Effector memory CD8-positive, alpha-beta T cell (primary cell): ENCODE measurements at places on chromosomes 2 and 18.

- no peak for DNase-seq
Measured at GRCh38 chr2:22893761-22894517, 491.0 kb upstream of the KLHL29 start.

GRCh38 chr2:227570615-227571014 is 28.1 kb upstream of the SCYGR2 start:
- no peak for DNase-seq

- no peak for DNase-seq
Measured at GRCh38 chr18:27411911-27412310, 226.8 kb upstream of the CHST9 start.

- no peak for DNase-seq
Measured at GRCh38 chr18:39380186-39380725, 1814.7 kb upstream of the CELF4 start.

DNA sequence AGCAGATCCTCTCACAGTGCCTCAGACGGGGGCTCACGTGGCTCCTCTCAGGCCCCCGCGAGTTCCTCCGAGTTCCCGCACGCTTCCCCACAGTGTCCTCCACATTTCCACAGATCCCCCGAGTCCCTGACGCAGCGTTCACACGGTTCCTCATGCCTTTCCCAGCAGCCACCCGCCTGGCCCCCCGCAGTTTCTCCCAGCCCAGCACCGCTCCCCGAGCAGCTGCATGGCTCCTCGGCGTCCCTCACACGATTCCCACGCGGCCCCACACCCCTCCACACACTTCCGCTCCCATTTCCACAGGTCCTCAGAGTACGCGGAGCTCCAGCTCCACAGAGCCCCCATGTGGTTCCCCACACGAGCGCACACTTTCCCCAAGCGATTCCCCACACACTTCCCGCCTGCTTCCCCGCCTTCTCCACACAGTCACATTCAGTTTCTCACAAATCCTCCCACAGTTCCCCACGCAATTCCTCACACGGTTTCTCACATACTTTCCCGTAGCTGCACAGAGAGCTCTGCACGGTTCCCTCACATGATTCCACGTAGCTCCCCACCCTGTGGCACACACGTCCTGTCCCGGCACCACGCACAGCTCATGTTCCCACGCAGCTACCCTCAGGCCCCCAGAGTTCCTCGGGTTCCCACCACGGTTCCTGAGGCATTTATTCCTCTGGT is 39.9 kb downstream of the KIF1A start:
- DNase-seq = no peak

- no peak for DNase-seq
Measured at GRCh38 chr2:108409768-108410167, 32.0 kb downstream of the SULT1C4 start.

GRCh38 chr2:207938886-207939285 is 86.4 kb downstream of the PLEKHM3 start:
- no peak for DNase-seq

- DNase-seq = peak; percentile 3
Measured at GRCh38 chr18:44507729-44508325, 172.9 kb upstream of the SETBP1 start.

DNA sequence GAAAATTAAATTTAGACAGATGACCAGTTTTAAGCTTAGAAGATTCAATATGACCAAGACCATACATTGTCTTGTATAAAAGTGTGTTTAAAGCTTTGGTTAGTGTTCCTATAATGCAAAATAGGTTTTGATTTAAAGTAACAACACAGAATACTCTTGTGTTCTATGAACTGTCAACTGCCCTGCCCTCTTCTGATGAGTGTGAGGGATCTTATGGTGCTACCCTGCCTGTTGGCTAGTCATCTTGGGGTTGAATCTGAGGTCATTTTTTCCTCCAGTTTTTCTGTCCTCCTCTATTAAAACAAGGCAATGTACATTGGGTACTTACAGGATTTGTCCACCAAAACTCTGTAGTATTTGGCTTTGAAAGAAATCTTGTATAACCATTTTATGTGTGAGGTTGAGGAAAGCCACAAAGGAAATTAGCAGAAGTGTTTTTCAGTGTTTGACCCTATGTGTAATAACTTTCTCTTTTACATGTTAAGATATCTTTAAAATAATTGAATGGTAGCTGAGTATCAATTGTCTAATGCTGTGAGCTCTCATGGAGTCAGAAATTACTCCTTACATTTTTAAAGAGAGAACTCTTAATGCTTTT is 129.1 kb downstream of the SPTBN1 start:
- DNase-seq = no peak

DNA sequence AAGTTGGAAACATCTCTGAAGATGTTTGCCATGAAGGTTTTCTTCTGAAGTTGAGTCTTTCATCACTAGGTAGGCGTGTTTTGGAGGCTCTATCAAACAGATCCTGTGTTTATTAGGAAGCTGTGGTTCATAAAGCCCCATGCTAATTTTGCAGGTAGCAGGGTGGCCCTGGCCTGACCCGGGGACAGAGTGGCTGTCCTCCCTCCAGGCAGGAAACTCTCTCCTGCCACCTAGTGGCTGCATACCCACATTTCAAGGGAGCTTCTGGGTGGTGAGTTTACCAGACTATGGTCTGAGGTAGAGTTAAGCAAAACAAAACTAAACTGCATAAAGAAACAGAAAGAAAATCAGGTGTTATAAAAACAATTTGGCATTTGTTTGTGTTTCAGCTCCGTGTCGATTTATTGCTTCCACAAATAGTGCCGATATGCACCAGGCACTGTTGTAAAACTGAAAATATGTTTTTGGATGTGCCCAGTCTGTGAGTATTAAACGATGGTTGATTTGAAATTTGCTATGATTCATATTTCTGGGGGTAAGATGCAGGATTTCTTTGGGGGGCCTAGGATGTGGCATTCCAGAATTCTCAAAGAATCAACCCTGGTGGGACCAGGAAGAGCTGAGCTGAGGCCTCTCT is 26.0 kb upstream of the IL37 start:
- DNase-seq = peak; percentile 61

DNA sequence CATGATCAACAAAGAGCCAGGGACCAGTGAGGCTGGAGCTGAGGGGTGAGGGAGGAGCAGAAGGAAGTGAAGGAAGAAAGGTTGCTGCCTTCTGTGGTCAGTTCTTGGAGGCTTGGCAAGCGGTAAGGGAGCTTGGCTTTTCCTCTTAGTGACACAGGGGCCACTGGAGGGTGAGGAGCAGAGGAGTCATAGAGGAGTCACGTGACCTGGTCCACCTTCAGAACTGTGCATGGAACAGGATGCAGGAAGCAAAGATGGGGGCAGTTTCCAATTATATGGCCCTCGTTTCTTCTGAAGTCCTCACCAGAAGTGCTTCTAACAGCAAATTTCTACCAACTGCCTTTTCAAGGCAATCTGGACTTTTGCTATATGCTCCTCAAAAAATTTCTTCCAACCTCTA is 326.9 kb upstream of the SMIM21 start:
- DNase-seq = no peak

- DNase-seq = no peak
Measured at GRCh38 chr2:191386938-191387536, 141.8 kb downstream of the MYO1B start.

DNA sequence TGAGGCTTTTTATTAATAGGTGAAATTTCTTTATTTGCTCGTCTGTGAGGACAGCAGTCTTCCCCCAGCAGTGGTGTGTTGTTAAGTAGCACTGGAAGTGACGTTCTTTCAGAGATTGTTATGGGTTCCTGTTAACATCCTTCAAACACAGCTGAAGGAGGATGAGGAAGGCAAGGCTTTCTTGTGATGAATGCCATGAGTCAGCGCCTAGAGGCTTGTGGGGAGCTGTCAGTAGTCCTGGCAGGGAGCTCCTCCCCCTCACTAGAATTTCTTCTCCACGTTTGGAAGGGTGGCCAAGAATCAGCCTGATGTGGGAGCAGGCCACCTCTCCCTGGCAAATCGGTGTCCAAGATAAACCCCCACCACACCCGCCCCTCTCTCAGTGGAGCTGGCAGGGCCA is 113.2 kb downstream of the ARHGEF4 start:
- DNase-seq = no peak

DNA sequence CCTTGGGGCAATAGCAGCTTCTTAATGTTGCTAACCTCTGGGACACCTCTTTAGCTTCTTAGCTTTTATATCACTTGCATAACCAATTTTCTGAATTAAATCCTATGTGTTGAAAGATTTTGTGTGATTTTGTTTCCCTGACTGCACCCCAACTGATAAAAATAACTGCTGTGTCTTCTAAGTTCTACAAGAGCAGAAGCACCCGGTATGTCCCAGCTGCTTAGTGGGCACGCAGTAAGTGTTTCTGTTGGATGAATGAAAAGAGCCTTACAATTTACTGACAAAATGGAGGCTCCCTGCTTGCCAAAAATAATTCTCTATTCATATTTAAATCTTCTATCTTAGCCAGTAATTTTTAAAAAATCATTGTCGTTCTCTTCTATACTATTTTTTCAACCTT is 53.1 kb upstream of the GALNT5 start:
- no peak for DNase-seq

DNA sequence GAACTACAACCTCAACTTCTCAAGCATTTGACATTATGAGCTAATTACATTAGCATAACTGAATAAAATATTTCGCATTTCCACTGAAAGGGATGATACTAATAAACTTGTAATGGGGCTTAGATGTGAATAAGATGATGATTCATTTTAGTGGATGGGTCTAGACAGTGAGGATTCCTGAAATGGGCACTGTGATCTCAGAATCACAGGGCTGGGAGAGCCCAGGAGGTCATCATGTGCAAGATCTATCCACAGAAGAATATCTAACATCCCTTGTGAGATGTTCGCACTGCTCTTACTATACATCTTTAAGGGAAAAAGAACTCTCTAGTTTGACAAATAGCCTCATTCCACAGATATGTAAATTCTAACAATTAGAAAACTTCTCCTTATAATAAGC is 245.7 kb downstream of the DYM start:
- DNase-seq = no peak

DNA sequence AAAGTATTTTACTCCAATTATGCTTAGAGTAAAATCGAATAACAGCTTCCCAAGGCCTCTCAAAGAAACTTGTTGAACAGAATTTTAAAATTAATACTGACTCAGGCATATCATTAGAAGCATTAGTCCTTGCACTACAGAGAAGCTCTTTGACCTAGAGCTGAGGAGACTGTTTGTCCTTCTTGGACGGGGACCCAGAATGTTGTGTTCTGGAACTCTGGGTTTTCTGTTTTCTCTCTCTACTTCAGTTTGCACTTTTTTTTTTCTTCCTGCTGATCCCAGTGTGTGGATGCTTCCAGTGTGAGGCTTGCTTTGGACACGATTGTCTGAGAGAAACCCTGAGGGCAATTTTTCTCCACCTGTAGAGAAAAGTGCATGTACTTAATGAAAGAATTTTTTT is 847.6 kb downstream of the SOCS6 start:
- no peak for DNase-seq

DNA sequence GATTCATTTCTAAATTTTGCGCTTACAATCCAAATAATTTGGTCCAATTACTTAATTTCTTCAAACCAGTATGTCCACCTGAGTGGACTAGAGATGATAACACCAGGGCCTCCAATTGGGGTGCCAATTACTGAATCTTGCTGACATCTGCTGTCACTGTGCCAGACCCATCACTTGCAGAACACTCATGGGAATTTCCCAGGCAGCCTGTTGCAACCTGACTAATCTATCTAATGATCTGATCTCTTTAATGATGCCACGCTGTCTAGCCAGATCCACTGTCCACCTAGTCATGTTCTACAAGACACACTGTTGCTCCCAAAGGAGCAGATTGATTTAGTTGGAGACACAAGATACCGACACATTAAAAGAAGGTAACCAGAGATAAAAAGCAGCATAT is 11.8 kb upstream of the LRP1B start:
- no peak for DNase-seq

- DNase-seq = no peak
Measured at GRCh38 chr18:70373042-70373519, 84.2 kb downstream of the SOCS6 start.

DNA sequence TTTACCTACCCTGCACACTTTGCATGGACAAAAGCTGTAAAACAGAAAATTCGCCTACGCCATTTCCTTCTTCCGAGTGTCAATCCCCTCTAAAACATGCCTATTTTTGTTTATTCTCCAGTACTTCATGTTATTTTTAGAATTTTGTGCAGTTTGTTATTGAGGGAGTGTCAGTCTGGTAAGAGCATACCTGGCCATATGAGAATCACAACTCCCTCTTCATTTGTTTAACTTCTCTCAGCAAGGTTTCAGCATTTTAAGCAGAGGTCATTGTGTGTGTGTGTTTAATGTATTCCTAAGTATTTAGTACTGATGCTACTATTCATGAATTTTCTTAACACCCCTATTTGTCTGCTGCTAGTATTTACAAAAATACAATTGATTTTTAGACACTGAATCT is 49.4 kb downstream of the SMAD2 start:
- DNase-seq = no peak

GRCh38 chr18:31484461-31484860 is 13.5 kb upstream of the DSG2 start:
- DNase-seq = no peak

DNA sequence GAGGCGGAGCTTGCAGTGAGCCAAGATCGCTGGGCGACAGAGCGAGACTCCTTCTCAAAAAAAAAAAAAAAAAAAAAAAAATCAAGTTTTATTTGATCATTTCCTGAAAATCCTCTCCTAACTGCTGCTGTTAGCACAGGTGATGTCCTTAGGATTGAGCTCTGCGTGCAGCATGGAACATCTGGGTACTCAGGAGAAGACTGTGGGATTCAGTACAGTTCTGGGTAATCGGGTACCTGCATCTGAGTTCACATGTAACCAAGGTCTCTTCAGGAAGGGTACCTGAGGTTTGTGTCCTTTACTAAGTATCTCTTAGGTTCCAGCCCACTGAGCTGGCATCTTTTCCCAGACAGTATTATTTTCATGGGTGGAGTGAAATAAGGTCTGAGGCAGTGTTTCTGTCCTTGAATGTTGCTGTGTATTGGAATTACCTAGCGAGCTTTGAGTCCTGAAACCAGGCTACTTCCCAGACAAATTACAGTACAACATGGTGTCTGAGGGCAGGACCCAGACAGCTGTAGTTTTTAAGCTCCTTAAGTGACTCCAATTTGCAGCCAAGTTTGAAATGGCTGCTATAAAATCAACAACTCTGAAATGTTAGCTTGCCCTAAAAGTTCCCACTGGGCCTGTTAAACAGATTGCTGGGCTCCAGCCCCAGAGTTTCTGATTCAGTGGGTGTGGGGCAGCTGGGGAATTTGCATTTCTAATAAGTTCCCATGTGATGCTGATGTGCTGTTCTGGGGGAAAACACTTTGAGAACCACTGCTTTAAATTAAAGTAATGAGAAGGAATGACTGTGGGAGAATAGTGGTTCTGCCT is 120.5 kb downstream of the PMAIP1 start:
- no peak for DNase-seq

- DNase-seq = no peak
Measured at GRCh38 chr2:156464106-156464505, 27.9 kb downstream of the GPD2 start.
